ENCODE measurements at places on chromosomes 7 and 10. TPM values are rescaled to one million over a fixed set of nuclear protein-coding genes. Genes with fewer than 3 reads are reported as not detected.

GRCh38 chr10:80122746-80123145, 9.8 kb upstream of the PLAC9 start:
- no peak for DNase-seq

- DNase-seq = no peak
Measured at GRCh38 chr7:82616059-82616728, 172.6 kb upstream of the CACNA2D1 start.

- DNase-seq = no peak
Measured at GRCh38 chr7:151166629-151167196, 781 bp downstream of the GBX1 start.

DNA sequence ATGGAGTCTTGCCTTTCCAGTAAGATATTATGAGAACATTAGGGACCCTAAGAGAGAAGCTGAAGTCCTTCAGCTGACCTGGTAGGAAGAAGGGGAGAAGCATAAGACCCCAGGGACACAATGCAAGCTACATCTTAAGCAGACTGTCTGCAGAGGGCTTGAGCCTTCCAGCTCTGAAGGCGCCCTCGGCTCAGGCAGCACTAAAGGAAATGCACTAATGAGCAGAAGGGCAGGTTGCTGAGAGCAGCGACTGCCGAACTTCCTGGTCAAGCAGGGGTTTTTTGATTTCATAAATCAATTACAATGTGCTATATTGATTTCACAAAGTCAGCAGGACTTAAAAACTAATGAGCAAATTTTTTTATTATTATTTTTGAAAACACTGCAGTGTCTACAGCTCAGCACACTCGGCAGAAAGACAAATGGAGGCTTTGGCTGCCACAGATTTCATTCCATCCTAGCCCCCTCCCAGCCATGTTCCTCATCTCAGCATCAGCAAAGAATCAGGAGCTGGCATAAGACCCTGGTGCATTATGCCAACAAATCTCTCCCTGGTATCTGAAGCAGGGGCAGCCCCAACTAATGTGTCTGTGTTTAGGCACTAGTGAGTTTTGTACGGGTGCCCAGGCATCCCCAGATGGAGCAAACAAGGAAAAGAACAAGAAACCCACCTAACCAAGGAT, 57.1 kb downstream of the LRRTM3 start:
- DNase-seq = no peak

- DNase-seq = no peak
Measured at GRCh38 chr10:102455893-102456471, 4.6 kb upstream of the C10orf95 start.

DNA sequence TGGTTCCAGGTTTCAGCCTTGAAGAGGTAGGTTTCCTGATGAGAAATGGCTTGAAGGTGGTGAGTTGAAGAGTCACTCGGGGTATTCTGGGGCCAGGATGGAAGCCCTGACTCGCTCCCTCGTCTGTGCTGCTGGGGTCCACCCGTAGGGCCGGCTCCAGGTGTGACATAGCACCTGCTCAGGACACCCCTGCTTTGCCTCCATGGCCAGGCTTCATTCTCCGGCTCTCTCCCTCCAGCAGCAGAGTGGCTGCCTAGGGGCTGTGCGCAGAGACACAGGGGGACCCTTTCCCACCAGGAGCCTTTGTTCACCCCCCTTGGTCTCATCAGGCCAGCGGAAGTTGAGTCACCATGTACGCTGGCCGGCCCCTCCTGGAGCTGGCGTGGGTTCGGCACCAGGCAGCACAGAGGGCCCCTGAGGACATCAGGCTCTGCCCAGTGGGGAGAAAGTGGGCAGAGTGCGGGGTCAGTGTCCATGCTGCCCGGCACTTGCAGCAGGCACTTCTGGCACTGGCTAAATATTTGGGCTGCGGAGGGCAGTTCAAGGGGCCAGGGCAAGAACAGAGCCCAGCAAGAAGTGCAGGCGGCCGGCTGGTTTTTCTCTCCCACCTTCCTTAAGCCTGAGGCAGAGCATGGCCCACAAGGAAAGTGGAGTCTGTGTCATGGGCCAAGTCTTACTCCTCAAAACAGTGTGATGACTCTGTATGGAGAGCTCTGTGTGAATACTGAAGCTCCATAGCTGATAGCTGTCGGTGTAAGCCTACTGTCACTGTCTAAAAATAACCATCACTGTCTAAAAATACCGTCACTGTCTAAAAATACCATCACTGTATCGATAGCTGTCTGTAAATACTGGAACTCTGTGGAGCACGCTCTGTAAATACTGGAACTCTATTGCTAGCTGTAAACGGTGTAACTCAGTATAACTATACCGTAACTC, 3.7 kb upstream of the PRKAR1B start:
- no peak for DNase-seq

GRCh38 chr10:126917375-126917774, 12.1 kb downstream of the DOCK1 start:
- DNase-seq = no peak

GRCh38 chr10:54869022-54869421, 68.0 kb upstream of the PCDH15 start:
- DNase-seq = no peak

DNA sequence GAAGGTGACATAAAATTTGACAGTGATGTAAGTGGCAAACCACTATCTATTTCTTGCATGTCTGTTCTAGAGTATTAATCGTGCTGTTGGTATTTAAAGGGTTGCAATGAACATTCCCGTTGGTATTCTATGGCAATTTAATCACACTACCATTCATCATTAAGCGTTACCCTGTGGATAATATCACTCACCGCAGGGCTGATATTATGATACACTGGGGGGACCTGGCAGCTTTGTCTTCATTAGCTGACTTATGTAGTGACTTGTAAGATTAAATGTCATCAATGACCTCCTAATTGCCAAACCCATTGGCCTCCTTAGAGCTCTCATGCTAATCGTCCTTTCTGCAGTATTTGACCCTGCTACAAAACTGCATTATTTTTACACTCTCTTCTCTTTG, 624.5 kb upstream of the VSTM2A start:
- no peak for DNase-seq

GRCh38 chr10:31101123-31101522, 69.5 kb upstream of the ZNF438 start:
- DNase-seq = no peak

- DNase-seq = no peak
Measured at GRCh38 chr7:69283421-69283820, 314.9 kb upstream of the AUTS2 start.

- DNase-seq = no peak
Measured at GRCh38 chr7:80840681-80841080, 78.2 kb downstream of the SEMA3C start.

GRCh38 chr7:16916105-16916639, 34.4 kb upstream of the AGR3 start:
- DNase-seq = no peak

DNA sequence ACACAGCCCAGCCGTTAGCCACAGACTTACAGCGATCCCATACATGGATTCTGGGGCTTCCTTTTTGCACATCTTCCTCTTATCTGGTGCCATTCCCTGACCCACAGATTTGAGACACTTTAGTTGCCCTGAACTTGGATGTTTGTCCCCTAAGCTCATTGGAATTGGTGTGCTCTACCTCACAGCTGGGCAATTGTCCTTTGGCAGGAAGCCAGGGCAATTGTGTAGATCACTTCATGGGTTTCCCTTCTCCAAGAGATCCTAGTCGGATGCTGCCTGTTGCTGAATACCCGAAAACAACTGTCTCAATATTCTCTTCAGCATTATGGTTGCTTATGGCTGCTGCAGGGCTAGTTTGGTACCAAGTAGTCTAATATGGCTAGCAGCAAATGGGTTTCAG, 470.7 kb upstream of the MKI67 start:
- no peak for DNase-seq

- no peak for DNase-seq
Measured at GRCh38 chr10:43737003-43737402, 88.3 kb upstream of the ZNF32 start.

DNA sequence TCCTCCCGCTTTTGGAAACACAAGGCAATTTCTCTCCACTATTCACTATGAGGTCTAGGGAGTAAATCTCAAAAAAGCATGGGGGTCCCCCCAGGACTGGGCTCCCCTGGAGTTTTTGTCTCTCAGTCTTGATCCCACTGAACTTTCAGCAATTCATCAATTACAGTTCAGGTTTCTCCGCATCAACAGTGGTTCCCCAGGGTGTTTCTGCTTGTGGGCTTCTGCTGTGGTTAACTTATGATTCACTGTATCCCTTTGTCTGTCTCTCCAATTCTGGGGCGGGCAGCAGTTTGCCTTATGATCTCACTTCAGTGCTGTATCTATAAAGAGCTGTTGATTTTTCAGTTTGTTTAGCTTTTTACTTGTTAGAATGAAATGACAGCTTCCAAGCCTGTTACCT, 142.6 kb upstream of the CDC14C start:
- DNase-seq = no peak

DNA sequence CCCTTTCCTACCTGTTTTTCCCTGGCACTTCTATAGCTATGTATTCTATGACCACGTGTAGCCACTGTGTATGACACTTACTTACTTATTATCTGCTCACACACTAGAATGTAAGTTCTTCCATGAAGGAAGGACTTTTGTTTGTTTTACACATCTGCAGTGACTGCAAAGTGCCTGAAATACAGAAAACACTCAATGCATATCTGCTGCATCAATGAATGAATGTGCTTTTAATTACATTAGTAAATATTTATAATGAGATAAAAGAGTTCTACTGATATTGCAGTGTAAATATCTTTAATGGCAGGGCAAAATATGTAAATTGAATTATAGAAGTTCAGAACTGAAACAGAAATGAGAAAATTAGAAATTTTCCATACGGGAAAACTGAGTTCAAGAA, 43.5 kb upstream of the CDC14C start:
- DNase-seq = no peak

GRCh38 chr7:5634107-5634950, 147.1 kb downstream of the RNF216 start:
- no peak for DNase-seq

GRCh38 chr10:119807960-119808697, 64.5 kb downstream of the MCMBP start:
- DNase-seq = no peak

DNA sequence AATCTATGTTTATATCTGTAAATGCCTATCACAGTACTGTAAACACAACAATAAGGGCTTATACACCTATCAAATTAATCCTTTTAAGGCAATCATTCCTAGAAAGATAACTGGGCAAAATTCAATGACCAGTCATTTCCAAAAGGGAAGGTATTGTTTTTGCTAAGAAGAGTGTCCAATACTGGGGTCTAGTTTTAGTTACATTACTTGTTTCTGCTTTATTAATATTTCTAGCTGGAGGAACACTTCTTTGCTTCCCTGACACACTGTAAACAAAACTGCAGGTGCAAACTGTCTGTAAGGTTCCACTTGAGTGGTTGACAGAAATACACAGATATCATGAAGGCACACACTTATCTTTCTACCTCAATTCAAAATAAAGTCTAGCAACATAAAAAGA, 84.2 kb upstream of the FAM133B start:
- DNase-seq = no peak

GRCh38 chr7:93148144-93148543, at the start of gene SAMD9L:
TSS of gene SAMD9L (minus strand) at chr7:93148385. CDS start at chr7:93135971, 12,414 bp downstream.
- no peak for DNase-seq

DNA sequence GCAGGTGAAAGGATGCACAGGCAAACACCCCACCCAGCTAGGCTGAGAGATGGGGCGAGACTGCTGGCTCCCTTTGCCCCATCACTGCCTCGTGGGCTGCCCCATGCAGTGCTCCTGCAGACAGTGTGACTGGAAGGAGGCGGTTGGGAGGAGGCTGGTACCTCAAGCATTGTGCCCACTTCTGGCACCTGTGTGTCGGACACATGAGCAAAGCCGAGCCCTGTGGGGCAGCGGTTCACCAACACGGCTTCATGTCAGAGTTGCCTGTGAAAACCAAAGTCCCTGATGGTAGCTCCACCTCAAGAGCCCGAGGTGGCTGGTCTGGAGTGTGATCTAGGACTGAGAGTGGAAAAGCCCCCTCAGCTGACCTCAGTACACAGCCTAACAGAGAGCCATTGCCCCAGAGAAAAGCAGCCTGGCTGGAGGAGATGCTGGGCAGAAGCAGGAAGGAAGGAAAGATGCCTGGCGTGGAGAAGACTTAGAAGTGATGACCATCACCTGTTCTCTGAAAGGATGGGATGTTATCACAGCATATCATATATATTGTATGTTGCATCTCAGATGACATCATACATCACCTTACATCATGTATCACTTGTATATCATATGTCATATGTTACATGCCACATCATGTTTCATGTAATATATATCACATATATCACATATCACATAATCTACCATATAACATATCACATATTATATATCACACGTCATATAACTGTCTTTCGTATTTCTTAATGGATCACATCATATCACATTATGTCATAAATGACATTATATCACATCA, 75.6 kb downstream of the ADCY1 start:
- DNase-seq = no peak

GRCh38 chr10:73552819-73553715, 38.1 kb downstream of the USP54 start:
- DNase-seq = no peak

DNA sequence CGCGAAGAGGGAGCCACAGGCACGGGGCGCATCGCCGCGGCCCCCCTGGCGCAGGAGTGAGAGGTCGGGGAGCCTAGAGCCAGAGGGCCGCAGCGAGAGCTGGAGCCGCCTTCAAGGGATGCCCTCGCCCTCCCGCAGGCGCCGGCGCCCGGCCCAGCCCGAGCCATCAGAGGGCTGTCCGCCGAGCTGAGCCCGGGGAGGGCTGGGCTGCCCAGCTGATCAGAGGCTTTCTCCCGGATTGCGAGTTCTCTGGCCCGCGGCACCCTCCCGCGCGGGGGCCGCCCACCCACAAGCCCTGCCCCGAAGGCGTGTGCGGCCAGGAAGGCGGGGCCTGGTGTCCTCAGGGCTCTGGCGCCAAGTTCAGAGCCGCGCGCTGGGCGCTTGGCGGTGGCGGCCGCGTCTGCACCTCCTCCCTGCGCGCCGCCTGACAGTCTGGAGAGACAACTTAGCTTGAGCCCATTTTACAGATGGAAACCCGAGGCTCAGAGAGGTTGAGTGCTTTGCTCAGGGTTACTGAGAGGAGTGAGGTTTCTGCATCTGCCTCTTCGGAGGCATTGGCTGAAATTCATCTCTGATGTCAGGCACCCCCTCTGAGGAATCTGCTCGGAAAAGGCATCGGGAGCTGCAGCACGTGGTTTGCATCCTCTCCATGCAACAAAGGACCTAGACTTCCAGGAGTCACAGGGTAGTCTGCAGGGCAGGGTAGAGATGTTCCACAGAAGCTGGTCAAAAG, 3.8 kb upstream of the ANTXRL start:
- peak; percentile 63 for DNase-seq

PCDH15 gene
- total RNA-seq = 24.0 TPM

CADPS2 gene
- 2.3 TPM for total RNA-seq

BHLHA15 gene
- 1.0 TPM for total RNA-seq

LEP gene
- total RNA-seq = not detected

CAMK2B gene
- total RNA-seq = 1.8 TPM

NPFFR1 gene
- 0.14 TPM for total RNA-seq

NKX1-2 gene
- not detected for total RNA-seq

FGF8 gene
- total RNA-seq = not detected

NEBL gene
- 13.7 TPM for total RNA-seq

SLC16A9 gene
- total RNA-seq = 18.0 TPM

Data from mesothelial cell of epicardium (in vitro differentiated cells).